ENCODE measurements at places on chromosomes 1 and 21. TPM values are rescaled to one million over a fixed set of nuclear protein-coding genes. Genes with fewer than 3 reads are reported as not detected.

The LCE2A gene
- not detected for total RNA-seq

The TMEM240 gene
- total RNA-seq: 0.52 TPM

The TNFRSF9 gene
- total RNA-seq: 3.0 TPM

The RHCE gene
- total RNA-seq: not detected

The MCOLN2 gene
- total RNA-seq: 1.9 TPM
